ENCODE measurements at places on chromosomes 16 and 17. TPM values are rescaled to one million over a fixed set of nuclear protein-coding genes. Genes with fewer than 3 reads are reported as not detected.

ABCA8 gene
- not detected for total RNA-seq

CACNG1 gene
- not detected for total RNA-seq

CD300C gene
- 0.14 TPM for total RNA-seq

CRLF3 gene
- 48.1 TPM for total RNA-seq

NLGN2 gene
- total RNA-seq, result 9.0 TPM

Data from activated CD4-positive, alpha-beta memory T cell treated with anti-CD3 and anti-CD28 coated beads for 36 hours (primary cell).